ENCODE measurements at places on chromosomes 7 and 10.

- DNase-seq, result no peak
These were observed 71.3 kb upstream of the ARMC3 start for GRCh38 chr10:22856444-22857074.

DNA sequence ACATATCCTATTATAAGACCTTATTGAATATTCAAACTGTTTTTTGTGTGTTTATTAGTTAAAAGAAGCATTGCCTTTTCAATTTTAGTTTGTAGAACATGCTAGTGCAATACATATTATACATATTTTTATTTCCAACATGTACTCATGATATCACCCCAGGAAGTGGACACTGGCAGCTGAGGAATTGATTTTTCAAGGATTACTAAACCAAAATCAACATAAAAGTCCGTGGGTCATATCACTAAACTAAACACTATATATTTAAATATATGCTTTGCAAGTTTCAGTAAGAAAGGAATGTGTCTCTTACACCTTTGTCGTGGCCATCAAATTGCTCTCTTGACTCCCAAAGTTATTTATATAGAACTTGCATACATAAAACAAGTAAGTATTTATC, 185.2 kb downstream of the AGMO start:
- no peak for DNase-seq

DNA sequence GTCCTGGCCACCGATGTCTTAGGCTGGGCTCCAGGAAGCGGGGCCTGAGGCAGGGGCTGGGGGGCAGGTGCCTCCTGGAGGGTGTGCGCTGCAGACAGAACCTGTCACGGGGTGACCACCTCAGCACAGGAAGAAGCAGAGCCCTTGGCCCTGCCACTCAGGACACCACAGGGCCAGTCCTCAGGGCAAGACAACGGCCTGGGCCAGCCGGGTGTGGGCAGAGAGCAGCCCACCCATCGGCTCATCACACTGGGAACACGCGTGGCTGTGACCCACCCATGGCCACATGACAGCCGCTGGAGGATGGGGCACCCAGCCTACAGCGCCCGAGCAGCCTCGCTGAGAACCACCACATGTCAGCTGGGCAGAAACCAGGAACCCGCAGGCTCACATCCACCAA, 5.9 kb upstream of the DIP2C start:
- DNase-seq, result no peak

GRCh38 chr7:130852867-130853266, 118.9 kb upstream of the KLF14 start:
- DNase-seq, result no peak

DNA sequence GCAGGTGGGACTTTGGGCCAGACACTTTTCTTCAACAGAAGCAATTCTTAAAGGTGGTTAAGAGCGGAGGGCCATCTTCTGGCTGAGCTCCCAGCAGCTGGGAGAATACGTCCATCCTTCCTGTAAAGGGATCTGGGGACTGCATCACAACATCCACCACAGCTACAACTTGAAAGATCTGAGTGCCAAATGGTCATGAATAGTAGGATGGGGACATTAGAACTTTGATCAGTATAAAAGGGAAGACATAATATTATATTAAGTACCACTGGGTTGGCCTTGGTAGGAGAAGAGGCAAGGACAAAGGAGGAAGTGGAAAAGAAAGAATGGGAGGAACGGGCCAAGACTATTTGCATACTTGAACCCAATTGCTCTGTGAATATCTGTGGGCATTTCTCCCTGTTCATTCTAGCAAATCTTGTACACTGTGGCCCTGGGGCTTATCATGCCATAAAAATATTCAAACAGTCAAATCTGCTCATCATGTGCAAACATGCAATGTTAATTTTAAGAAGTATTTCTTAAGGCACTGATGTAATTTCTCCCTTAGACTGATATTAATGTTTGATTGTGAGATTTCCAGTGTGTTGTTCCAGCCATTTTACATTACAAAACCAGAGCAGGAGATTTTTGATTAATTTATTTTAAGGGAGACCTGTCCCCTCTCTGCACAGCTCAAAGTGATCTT, 65.5 kb upstream of the CREB5 start:
- DNase-seq, result no peak

DNA sequence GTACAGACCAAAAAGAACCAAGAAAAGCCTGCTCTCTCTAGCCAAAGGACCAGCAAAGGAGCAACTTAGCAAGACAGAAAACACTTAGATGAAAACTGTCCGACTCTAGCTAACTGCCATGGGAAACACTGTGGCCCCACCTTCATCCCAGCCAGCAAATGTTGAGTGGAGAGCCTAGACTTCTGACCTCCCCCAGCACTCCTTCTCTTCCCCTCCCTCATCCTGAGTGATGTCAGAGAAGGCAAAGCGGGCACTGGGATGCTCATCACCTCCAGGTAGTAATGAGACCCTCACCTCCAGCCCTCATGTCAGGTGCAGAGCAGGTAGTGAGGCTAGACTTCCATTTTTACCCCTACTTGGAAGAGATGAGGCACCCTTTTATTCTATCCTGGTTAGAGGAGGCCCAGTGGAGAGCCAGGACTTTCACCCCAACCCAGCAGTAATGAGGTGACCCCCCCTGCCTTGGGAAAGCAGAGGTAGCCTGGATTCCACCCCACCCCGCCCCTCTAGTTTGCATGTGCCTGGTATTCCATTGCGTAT, 16.9 kb downstream of the CUZD1 start:
- no peak for DNase-seq

DNA sequence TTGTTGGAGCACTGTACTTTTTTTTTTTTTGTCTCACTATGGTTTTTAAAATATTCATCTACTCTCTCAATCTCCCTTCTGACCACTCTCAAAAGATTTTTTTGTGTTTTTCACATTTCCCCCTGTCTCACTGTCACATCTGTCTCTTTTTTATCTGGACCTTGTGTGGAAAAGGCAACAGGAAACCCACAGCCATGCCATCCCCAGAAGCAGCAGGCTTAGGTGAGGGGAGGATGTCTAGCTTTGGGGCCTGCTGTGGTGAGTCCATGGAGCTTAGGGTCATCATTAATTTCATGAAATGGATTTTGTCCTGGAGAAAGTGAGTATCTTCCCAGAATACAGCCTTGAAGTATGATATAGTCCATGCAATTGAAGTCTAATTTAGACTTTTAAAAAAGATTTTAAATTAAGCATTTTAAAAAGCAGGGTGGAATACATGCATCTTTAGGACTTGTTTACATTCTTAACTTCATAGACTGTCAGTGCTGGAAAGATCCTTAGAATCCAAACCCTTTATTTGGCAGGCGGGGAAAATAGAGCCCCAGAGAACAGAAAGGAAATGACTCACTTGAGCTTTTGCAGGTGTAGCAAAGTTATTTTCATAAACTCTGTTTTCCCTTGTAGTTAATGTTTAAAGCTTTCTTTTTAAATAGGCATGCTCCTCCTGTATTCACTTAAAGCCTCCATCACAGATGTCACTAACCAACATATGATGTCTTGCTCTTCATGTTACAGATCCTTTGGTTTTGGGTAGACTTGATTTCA, 25.1 kb downstream of the MINDY4 start:
- DNase-seq, result no peak

GRCh38 chr7:7181519-7182155, 707 bp upstream of the C1GALT1 start:
- DNase-seq, result peak; percentile 16

- no peak for DNase-seq
These were observed at the start of gene AS3MT for GRCh38 chr10:102869258-102870198. Gene AS3MT (plus strand): TSS chr10:102869470. CDS start chr10:102869593, 123 bp downstream.

GRCh38 chr10:69898524-69898923, 96.8 kb downstream of the COL13A1 start:
- no peak for DNase-seq

DNA sequence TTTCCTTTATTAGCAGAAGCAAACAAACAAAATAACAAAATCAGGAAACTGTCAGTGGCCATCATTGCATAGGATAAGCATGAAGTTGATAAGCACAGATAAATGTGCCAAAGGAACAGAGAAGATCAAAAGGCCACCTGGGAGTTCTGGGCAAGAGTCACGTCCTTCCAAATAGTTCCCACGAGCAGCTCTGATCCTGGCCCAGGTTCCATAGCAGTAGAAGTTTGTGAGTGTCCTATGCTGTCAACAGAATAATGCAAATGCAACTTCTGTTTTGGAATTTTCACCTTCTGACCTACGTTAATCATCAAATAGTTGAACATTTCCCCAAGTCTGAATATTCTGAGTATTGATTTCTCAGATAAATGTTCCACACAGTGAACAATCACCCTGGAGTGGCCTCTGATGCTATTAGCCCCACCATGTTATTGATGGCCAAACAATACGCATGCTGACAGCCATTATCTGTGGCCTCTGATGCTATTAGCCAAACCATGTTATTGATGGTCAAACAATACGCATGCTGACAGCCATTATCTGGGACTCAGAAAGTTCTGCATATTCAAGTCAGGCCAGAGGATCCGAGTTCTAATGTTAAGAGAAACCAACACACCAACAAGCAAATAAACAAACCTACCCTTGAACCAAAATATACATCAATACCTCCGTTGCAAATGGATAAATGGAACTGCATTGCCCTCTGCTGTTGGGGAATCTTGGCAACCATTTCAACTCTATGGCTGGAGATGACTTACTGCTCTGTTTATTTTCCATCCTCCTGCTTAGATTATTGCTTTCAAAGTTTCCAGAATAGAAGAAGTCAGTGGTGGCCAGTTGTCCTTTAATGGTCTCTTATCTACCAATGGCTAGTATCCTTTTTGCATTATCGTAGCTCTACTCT, 63.3 kb downstream of the MRC1 start:
- no peak for DNase-seq

DNA sequence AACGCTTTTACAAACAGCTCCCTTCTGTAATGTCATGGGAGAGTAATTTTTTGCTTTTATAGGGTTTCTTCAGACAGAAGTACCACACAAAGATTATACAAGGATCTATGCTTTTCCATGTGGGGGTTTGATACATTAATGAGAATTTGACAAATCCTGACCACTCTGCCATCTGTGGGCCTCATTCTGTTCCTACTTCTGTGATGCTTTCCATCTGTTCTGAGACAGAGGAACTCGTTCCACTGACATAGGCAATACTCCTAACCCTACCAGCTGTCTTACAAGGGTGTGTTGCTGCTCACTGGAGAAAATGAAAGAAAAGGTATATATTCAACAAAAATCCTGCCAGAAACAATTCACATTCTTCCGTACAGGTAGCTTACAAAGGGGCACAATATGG, 59.4 kb upstream of the NAMPT start:
- no peak for DNase-seq

- DNase-seq, result no peak
These were observed 598.5 kb downstream of the SDK1 start for GRCh38 chr7:3899559-3899991.

DNA sequence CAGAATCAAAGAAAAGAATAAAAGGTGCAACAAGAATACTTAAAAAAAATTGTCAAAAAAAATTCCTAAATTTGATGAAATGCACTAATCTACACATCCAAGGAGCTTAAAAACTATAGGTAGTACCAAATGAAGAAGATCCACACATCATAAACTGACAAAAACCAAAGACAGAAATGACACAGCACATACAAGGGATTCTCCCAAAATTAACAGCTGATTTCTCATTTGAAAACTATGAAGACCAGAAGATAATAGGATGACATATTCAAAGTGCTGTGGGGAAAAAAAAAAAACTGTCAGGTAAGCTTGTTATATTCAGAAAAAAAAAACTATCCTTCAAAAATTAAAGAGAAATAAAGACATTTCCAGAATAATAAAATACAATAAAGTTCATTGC, 618.2 kb downstream of the TNS3 start:
- no peak for DNase-seq

DNA sequence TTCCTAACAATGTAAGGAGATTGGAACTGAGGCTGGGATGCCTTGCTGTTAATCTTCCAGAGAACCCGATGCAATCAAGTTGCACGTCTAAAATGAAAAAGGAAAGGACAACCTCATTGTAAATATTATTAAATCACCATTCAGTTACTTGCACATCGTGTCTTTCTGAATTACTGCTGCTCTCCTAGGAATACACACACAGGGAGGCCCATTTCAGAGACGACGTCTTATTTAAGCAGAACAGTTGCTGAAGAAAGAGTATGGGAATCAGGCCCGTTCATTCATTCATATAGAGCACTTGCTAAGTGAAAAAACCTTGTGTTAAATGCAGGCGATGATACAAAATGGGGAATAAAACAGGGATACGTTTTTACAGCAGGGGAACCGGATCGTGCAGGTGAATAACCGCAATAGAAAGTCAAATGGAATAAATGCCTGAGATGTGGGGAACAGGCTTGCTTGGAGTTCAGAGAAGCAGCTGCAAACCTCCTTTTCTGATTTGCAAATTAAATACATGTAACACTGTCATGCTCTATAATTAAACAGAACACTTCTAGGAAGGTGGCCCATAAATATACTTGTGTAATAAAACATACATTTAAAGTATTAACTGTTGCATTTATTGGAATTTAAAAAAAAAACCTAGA, 409.9 kb downstream of the GALNT17 start:
- DNase-seq, result no peak

GRCh38 chr10:44033008-44033407, 351.9 kb downstream of the CXCL12 start:
- DNase-seq, result no peak

DNA sequence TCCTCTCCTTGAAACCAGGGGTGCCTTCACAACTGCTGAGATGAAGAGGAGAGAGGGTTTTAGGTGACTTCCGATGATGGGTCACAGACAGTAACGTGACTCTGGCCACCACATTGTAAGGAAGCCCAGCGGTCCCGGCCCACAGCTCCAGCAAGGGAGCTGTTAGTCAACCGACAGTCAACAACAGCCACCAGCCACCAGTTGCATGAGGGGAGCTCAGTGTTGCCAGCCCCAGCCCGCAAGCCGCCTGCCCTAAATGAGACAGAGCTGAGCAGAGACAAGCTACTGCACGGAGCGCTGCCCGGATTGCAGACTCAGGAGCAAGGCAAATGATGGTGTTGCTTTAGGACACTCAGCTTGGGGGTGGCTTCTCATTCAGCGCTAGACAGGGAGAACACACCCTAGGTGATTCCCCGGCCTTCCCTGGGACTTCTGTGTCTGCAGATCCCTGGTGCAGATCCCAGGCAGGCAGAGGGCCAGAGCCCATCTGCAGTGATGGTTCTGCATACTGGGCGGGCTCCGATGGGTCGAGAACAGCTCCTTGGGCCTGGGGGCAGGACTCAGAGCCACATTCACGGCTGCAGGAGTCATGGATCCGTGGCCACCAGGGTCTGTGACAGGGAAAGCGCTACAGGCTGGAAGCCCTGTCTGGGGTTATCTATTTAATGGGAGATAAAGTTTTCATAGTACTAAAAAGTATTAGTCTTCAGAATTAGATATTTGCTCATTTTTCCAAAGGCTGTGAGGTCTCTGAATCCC, 14.3 kb upstream of the RET start:
- no peak for DNase-seq

DNA sequence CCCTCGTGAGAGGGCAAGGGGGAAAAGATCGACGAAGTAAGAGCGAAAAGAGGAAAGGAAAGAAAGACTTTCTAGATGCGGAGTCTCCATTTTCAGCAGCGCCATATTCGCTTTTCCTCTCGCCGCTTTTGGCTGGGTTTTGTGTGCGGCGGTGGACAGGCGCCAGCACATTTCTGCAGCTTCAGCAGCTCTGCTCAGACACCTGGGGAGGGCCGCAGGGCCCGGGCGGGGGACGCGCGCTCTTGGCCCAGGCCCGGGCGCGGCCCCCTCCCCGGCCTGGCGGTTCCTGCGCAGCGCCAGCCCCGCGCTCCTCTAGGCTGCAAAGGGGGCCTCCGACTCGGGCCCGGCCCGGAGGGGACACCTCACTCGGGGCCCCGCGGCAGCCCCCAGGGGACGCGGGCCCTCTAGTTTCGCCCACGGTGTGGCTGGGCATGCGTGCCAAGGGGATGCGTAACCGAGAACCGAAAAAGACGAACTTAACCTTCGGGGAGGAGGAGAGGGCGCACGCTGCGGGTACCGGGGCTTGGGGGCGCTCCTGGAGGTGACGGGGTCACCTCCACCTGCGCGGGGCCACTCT, 34.5 kb upstream of the EBLN1 start:
- DNase-seq, result peak; percentile 69
